Naive thymus-derived CD4-positive, alpha-beta T cell (primary cell): ENCODE measurements at places on chromosomes 11 and 22. TPM values are rescaled to one million over a fixed set of nuclear protein-coding genes. Genes with fewer than 3 reads are reported as not detected.
A peak's percentile ranks its signal among the peaks of the same experiment; 100 is the strongest.

GRCh38 chr11:134124660-134125451 lies 56.0 kb downstream of the JAM3 start:
- H3K4me3 ChIP-seq = no peak overlapping the region
- no peak overlapping the region for H3K27ac ChIP-seq
- H3K36me3 ChIP-seq = no peaks in the 10 kb centered on the region
- H3K27me3 ChIP-seq = no peaks in the 10 kb centered on the region

DNA sequence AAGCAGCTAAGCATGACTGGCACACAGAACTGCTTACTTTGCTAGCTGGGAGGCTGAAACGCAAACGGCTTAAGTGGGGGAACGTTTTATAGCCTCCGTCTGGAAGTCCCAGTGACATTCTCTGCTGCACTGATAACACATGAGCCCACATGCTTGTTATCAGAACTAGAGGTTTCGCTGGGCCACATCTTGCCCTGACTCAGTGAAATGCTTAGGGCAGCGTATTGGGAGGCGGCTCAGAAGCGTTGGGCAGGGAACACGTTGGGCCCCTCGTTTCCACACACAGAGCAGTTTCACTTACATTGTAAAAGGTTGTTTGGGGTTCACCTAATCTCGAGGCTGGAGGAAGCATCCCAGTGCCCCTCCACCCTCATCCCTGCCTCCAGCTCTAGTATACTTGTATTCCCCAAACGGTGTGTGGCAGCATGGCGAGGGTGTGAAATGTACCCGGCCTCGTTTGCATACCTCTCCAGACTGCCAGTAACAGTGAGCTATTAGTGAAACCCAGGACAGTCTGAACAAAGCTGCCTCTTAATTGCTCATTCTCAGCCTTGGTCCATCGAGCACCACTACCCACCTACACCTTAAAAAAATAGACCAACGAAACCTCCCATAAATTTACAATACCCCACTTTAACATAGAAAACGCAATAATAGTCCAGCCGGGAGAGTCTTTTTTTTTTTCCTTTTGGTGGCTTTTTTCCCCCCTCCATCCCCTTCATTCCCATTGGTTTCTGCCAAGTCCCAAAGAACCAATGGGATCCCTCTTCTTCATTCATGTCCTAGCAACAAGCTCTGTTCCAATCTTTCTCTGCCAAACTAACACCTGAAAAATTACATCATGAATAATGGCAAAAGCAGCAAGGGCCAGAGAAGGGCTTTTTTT lies 218.8 kb upstream of the SORL1-AS1 start:
- no peak overlapping the region for H3K4me3 ChIP-seq
- no peak overlapping the region for H3K27ac ChIP-seq
- H3K27me3 ChIP-seq = no peaks in the 10 kb centered on the region
- no peaks in the 10 kb centered on the region for H3K36me3 ChIP-seq
- no peaks in the 10 kb centered on the region for H3K4me1 ChIP-seq

PLA2G3 gene
- not detected for polyA plus RNA-seq

GRCh38 chr11:118928101-118928869 lies 2.6 kb upstream of the BCL9L start:
- peak overlapping the region; percentile 81 for H3K4me3 ChIP-seq
- peak; percentile 99 for DNase-seq
- H3K4me1 ChIP-seq = peaks cover 34% of the 10 kb centered on the region
- H3K36me3 ChIP-seq = peaks cover 23% of the 10 kb centered on the region

DNA sequence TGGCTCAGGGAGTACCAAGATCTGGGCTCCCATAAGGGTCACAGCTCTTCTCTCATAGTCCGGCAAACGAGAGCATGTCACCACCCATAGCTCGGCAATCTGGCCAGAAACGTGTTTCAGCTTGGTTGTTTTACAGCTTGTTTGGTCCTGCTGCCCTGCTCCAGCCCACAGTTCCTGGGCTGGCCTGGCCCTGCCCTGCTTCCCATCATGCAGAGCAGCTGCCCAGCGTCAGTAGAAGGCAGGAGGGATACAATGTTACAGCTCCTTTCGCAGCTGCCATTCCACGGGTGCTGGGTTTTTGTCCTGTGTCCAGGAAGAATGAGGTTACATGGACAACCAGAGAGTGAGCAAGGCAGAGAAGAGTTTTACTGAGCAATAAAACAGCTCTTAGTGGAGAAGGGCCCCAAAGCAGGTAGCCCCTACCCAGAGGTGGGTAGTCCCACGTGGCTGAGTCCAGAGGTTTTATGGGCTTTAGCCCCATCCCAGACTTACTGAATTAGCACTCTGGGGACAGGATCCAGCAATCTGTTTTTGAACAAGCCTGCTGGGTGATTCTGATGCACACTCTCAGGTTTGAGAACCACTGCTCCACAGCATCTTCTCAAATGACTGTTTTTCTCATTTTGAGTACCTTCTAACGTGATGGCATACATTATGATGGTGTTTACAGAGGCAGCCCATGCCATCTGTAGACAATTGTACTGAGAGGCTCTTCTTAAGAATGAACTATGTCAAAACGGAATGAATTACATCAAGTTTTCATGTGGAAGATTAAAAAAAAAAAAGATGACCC lies 5.8 kb upstream of the MS4A18 start:
- no peaks in the 10 kb centered on the region for H3K36me3 ChIP-seq
- H3K4me1 ChIP-seq = no peaks in the 10 kb centered on the region
- H3K27ac ChIP-seq = no peak overlapping the region
- H3K27me3 ChIP-seq = no peaks in the 10 kb centered on the region

OPCML gene
- polyA plus RNA-seq = not detected

RIBC2 gene
- polyA plus RNA-seq = not detected

DNA sequence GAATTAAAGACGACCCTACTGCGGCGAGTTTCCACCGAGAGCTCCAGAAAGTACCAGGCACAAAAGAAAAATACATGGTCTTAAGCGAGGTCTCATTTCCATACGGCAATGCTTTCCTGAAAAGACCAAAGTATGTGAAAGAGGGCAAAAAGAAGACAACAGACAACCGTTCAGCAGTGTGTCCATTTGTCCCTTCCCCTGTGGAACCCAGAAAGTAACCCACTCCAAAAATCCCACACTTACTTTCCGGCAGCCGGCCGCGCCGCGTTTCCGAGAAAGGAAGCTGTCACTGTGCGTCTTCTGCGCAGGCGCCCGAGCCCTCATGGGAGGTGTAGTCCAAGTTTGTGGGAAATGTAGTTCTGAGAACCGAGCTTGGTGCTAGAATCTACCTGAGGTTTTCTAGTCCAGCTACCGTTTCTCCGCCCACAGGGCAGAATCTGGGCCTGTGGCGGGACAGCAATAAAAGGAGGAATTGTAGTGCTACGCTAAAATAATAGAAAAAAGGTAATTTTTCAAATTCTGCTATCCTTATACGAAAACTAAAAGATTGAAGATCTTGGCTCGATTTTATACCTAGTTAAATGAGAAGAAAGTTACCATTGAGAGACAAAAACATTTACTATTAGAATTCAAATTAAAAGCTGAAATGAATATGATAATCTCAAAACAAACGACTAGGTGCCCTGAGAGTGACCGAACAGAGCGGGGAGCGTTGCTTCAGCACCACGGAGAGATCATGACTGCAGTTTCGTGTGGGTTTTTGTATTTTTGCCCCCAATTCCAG lies at the start of gene PUS3:
Gene PUS3 (minus strand): TSS at position 280 of the 784 bp plus-strand sequence. CDS start 6,922 bp downstream, outside the sequence.
- H3K27me3 ChIP-seq = peaks cover 4% of the 10 kb centered on the region
- H3K36me3 ChIP-seq = peaks cover 9% of the 10 kb centered on the region
- H3K4me1 ChIP-seq = peaks cover 13% of the 10 kb centered on the region

C11orf97 gene
- not detected for polyA plus RNA-seq

CEND1 gene
- polyA plus RNA-seq = not detected

ADAMTS15 gene
- not detected for polyA plus RNA-seq

GRCh38 chr11:102430158-102430836 lies 22.3 kb downstream of the TMEM123 start:
- H3K4me3 ChIP-seq = no peak overlapping the region
- H3K4me1 ChIP-seq = no peaks in the 10 kb centered on the region
- H3K36me3 ChIP-seq = peaks cover 24% of the 10 kb centered on the region
- H3K27me3 ChIP-seq = no peaks in the 10 kb centered on the region

DNA sequence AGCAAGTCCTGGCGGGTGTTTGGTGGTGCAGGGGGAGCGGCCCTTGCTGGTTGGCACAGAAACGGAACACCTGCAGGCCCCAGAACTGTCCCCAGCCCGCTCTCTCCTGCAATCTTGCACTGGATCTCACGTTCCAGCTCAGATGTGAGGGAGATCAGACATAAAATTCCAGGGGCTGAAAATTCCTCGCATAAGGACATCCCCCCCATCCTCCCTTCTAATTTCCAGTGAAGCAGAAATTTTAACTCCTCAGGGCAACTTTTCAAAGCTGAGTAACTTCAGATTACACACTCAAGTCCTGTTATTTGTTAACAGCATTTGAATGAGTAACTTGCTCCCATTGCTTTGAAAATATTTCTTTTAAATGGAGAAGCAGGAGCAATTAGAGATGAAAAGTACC lies 40.3 kb upstream of the RASSF10 start:
- no peaks in the 10 kb centered on the region for H3K27me3 ChIP-seq
- no peak for DNase-seq
- H3K27ac ChIP-seq = no peak overlapping the region

DNA sequence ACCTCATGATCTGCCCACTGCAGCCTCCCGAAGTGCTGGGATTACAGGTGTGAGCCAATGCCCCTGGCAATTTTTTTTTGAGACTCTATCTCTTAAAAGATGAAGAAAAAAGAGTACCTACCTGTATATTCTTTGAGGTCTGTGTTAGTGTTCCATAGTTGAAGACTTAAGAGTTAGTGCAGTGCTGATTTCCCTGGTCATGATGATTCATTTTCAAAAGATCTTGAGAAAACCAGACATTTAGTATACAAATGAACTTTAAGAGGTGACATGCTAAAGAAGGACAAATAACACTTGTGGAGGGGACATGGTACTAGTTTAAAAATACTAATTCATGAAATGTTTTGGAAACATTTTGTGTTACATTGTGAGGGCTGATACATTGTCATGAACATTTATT lies 17.7 kb downstream of the CBL start:
- H3K27me3 ChIP-seq = no peaks in the 10 kb centered on the region
- no peak for DNase-seq
- H3K27ac ChIP-seq = no peak overlapping the region
- H3K36me3 ChIP-seq = no peaks in the 10 kb centered on the region

MPZL3 gene
- polyA plus RNA-seq = 3.6 TPM

GRCh38 chr11:32310214-32310601 lies 125.1 kb downstream of the WT1 start:
- no peaks in the 10 kb centered on the region for H3K27me3 ChIP-seq
- H3K4me3 ChIP-seq = no peak overlapping the region
- H3K4me1 ChIP-seq = no peaks in the 10 kb centered on the region
- H3K36me3 ChIP-seq = no peaks in the 10 kb centered on the region
- H3K27ac ChIP-seq = no peak overlapping the region

- H3K36me3 ChIP-seq = no peaks in the 10 kb centered on the region
- no peaks in the 10 kb centered on the region for H3K4me1 ChIP-seq
- no peak overlapping the region for H3K4me3 ChIP-seq
- no peak for DNase-seq
- H3K27me3 ChIP-seq = no peaks in the 10 kb centered on the region
- H3K27ac ChIP-seq = no peak overlapping the region
These were observed 23.8 kb downstream of the UPB1 start for GRCh38 chr22:24518771-24519485.
